Activated CD8-positive, alpha-beta T cell treated with anti-CD3 and anti-CD28 coated beads for 36 hours (primary cell): ENCODE measurements at places on chromosomes 2 and 18. TPM values are rescaled to one million over a fixed set of nuclear protein-coding genes. Genes with fewer than 3 reads are reported as not detected.

DNA sequence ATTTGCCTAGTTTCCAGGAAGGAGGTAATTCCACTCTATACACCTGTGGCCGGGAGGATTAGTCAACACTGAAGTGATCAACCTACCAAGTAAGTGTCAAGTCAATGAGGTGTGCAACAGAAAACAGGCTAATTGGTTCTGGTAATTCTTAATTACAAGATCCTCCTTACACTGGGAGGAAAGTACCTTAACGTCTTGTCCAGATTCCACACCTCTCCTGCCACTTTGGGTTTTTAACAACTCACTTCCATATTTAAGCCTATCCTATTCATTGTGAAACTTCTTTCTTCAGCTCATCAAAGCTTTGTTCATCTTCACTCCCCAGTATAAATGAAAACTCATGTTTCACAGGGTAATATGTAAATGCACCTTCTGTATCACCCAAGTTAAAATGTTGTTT lies 22.0 kb upstream of the MAP4K4 start:
- DNase-seq: no peak

DNA sequence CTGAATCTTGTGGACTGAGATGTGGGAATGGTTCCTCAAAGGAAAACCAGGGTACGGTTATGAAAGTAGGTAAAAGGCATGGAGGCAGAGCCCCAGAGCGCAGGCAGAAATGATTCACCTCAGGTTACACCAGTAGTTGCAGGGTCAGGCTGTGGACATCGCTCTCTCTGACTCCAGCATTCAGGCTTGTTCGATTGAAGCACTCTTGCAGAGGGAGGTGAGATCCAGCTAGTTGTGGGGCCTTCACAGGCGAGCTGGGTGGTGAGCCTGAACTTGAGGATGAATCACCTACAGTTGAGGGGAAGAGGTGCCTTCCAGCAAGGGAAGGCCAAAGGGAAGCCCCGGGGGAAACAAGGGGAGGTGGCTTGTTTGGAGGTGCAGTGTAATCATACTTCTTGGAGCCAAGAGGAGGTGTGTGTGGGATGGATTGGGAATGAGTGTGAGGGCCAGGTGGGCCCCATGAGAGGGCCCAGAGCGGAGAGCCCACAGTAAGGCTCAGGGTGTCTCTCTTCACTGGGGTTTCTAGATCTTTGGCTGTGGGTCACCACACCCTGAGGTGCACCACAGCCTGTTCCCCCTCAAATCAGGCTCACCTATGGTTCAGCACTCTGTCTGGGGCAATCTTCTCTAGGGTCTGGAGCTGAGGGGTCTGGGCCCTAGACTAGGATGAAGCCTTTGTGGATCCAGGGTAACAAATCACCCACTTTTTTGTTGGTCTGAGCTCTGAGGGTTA lies 48.5 kb upstream of the MCFD2 start:
- peak; percentile 14 for DNase-seq

DNA sequence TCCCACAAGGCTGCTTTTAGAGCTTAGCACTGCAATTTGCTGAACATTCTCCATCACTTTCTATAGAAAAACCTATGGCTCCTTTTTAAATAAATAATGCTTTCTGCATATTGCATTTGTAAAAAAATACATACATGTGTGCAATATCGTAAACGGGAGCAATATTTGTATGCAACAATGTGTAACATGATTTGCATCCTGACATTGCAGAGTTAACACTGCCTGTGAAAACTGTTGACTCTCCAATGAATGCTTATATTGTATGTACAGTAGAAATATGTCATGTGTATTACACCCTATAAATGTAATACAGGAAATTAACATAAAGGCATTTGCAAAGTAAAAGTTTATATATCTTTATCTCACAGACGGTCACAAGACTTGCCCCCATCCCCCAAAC lies 135.0 kb upstream of the PIEZO2 start:
- no peak for DNase-seq

GRCh38 chr2:109183871-109184270 lies 54.9 kb downstream of the SH3RF3 start:
- no peak for DNase-seq

The FEZ2 gene
- total RNA-seq: 11.8 TPM

The GBX2 gene
- not detected for total RNA-seq

The VWC2L gene
- total RNA-seq: not detected

The MARCHF4 gene
- not detected for total RNA-seq
